Stimulated activated CD4-positive, alpha-beta T cell treated with anti-CD3 and anti-CD28 coated beads, Interleukin-15, amount 100 ng/mL, for 48 hours (primary cell): ENCODE measurements at places on chromosomes 5 and 9.

DNA sequence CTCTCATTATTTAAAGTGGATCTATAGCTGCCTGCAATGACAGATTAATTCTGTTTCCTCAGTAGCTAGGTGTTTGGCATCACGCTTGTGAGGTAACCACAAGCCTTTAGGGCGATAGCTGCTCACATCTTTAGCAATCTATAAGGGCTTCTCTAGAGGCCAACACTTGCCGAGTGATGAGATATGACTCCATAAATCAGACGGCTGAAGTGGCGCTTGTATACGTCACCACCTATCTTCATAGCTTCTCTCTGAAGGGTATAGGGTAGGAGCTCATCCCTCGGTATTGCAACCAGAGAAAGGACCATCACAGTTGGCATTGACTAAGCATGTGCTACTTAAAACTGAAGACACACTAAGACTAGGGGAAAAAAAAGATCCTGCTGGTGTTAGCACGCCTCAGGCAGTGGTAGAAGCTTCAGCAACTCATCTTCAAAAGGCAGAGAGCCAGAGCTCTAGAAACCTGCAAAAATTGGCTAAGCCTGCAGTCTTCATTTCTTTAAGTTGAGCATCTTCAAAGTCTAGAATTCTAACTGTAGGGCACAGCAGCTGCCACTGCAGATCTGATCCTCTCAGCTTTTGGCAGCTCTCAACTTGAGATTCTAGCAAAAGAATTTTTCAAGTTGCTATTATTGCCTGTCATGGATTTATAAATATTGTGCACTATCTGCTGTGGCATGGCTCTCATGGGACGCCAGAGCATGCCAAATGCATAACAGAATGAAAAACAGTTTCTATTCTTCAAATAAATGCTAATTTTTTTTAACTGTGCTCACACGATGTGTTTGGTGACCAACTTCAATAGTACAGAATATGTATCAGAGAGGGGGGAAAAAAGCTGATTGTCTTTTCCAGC is 37.5 kb downstream of the PSMB7 start:
- DNase-seq, result no peak

DNA sequence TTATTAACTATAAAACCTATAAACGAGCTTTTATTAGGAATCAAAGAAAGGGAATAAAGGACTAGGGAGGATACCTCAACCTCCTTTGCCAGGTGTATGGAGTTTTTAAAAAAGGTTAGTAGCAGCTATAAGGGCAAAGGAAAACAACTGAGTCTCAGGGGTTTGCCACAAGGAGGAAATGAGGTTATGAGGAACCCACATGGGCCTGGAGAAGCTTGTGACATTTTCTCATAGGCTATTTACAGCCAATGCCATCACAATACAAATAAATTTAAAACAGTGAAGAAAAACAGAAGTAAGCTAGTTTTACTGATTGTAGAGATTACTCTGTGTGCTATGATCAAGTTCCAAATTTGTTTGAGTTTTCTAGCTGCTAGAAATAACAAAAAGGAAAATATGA is 92.6 kb downstream of the CDKN2A start:
- DNase-seq, result no peak

- DNase-seq, result no peak
Measured at GRCh38 chr5:1314564-1314982, 19.7 kb upstream of the TERT start.

- DNase-seq, result no peak
Measured at GRCh38 chr5:142572006-142572405, 113.9 kb downstream of the FGF1 start.

- DNase-seq, result no peak
Measured at GRCh38 chr5:110757118-110757729, 18.4 kb downstream of the SLC25A46 start.

DNA sequence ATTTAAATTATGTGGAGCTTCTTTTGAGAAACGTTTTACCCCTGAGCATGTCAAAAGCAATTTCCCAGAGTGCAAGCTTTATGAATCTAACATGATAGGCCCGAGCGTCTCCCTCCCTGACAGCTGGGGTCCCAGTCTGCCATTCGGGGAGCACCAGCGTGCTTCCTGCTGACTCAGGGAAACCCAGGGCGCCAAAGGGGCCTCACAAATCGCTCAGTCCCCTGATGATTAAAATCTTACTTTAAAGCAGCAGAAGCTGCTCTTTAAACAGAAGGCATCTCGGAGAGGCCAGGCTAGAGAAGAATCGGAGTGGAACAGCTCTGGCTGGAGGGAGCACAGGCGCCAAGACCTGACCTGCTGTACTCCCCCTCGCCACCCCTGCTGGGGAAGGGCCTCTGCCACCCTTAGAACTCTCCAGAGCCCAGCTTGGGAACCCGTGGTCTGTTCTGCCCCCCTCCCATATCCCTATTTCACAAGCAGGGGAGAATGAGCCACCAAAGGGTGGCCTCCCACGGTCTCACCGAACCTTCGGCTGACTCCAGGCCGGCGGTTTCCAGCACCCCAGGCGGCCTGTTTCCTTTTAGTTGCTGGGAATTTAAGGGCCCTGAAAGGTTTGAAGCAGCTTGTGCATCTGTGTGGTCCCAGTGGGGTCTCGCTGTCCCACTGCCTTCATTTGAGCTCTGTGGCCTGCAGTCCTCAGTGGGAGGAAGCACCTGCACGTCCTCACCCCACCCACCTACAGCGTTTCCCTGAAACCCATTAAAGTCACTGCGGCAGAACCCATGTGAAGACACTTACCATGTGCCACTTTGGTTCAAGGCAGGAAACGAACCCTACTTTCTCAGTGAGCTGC is 147.6 kb downstream of the COL23A1 start:
- DNase-seq, result no peak

- no peak for DNase-seq
Measured at GRCh38 chr9:134630393-134630790, 11.2 kb upstream of the COL5A1 start.

GRCh38 chr5:160390787-160391696 is 8.8 kb downstream of the FAM200C start:
- no peak for DNase-seq

- DNase-seq, result no peak
Measured at GRCh38 chr5:59569608-59570334, 323.8 kb downstream of the PDE4D start.

GRCh38 chr5:32936329-32936728 is 225.2 kb downstream of the NPR3 start:
- DNase-seq, result no peak

GRCh38 chr9:124725068-124725452 is 46.1 kb downstream of the NR6A1 start:
- no peak for DNase-seq

GRCh38 chr9:95459851-95460517 is 56.8 kb downstream of the PTCH1 start:
- DNase-seq, result no peak

GRCh38 chr9:137156567-137157375 is 13.1 kb downstream of the LRRC26 start:
- DNase-seq, result peak; percentile 55

DNA sequence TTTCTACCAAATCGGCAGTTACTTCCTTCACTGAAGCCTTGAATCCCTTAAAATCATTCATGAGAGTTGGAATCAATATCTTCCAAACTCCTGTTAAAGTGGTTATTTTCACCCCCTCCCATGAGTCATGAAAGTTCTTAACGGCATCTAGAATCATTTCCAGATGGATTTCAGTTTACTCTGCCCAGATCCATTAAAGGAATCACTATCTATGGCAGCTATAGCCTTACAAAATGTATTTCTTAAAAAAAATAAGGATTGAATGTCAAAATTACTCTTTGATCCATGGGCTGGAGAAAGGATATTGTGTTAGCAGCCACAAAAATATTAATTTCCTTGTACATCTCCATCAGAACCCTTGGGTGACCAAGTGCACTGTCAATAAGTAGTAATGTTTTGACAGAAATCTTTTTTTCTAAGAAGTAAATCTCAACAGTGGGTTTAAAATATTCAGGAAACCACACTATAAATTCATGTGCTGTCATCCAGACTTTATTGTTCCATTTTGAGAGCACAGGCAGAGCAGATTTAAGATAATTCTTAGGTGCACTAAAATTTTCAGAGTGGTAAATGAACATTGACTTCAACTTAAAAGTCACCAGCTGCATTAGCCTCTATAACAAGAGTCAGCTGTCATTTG is 767.7 kb downstream of the DTWD2 start:
- no peak for DNase-seq

DNA sequence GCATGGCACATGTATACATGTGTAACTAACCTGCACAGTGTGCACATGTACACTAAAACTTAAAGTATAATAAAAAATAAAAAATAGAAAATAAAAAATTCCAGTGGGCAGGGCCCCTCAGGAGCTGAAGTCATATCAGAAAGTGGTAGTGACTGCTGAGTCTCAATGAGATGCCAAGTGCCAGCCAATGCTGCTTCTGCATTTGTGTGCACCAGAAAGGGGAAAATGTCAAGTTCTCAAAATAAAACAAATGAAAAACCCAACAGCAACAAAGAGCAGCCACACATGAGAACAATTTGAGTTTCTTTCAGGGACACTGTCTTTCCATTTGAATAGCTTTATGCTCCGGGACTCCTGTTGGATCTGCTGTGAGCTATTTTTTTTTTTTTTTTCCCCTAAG is 117.2 kb upstream of the CCDC112 start:
- no peak for DNase-seq

- DNase-seq, result no peak
Measured at GRCh38 chr5:128778474-128778873, 186.8 kb upstream of the SLC27A6 start.

DNA sequence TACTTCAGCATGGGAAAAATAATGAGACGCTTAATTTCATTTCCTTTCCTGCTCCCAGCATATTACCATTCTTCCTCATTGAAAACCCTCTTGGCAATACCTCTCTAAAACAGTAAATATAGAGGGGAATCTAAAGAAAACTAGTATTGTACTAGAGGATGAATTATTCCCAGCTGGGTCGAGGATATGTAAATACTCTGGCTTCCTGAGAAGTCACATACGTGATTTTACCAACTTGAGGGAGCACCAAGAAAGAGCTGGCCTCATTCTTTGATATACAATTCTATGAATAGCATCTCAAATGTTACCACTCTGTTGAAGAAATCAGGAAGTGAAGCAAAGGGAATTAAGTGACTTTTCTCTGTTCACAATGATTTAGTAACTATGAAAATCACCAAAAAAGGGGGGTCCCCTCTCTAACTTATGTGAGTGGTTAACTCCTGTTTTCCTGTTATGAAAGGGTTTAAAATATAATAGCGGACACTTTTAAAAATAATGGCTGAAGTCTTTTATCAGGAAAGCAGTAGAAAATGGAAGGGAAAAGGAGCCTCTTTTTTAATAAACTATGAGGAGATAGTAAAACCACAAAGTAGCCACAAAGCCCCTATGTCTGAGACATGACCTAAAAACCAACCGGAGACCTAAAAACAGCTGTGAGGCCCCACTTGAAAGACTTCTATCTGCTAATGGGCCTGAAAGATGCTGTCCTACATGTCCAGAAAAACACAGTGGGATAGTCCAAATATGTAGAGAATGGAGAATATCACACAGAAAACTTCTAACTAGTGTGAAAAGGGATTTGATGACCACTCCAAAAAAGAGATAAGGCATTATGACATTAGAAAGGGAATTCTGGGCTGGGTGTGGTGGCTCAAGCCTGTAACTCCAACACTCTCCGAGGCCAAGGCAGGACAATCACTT is 42.6 kb downstream of the LPAR1 start:
- DNase-seq, result no peak

GRCh38 chr5:28580616-28581015 is 1542.2 kb upstream of the CDH9 start:
- DNase-seq, result no peak

GRCh38 chr5:150411245-150411979 is 1.3 kb downstream of the CD74 start:
- DNase-seq, result peak; percentile 61

DNA sequence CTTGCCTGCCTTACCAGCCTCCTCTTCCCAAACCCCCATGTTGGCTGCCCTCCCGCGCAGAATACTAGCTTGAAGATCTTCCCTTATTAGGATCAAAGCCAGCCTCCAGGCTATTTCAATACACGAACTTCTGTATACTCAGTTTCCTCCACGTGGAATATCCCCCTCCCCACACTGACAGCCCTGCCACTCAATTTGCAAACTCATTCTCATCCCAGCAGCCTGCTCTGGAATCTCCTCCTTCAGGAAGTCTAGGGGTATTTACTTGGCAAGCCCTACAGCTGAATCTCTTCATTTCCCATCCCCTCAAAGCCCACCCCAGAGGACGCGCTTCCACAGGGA is 157.0 kb upstream of the SMIM23 start:
- DNase-seq, result no peak

- DNase-seq, result peak; percentile 12
Measured at GRCh38 chr5:54959673-54960418, 25.5 kb downstream of the ESM1 start.

GRCh38 chr5:137491121-137491520 is 8.0 kb downstream of the SPOCK1 start:
- no peak for DNase-seq

DNA sequence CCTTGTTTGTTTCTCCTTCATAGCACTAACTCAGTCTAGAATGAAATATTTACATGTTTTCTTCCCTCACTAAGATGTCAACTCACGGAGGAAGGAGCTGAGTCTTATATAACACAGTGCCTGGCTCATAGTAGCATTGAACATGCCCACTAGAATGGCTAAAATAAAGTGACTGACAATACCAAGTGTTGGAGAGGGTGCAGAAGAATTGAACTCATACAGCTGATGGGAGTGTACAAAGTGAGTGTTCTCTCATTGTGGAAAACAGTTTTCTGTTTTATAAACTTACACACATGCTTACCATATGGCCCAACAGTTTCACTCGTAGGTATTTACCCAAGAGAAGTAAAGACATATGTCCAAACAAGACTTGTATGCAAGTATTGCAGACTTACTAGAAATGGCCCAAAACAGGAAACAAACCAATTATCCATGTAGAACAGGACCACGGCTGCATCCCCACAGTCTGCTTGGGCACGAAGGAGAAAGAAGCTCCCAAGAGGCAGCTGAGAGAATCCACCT is 87.5 kb downstream of the PPARGC1B start:
- DNase-seq, result no peak

DNA sequence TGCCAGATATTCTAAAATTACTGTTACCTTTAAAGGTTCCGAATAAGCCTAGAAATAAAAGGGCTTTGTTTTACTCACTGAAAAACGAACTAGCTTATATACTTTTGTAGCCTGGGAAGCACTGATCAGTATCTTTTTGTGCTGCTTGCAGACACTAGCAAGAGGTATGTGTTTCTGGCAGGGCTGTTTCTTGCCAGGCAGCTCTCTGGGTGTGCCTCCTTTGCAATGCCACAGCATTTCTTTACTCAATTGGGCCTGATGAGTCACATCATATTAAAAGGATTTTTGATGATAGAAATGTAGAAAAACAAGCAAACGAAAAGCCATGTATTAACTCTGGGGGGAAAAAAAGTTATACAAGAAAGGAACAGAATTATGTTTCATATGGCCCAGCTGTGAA is 35.6 kb downstream of the CD180 start:
- no peak for DNase-seq

GRCh38 chr5:159053216-159053615 is 46.5 kb downstream of the EBF1 start:
- DNase-seq, result no peak

DNA sequence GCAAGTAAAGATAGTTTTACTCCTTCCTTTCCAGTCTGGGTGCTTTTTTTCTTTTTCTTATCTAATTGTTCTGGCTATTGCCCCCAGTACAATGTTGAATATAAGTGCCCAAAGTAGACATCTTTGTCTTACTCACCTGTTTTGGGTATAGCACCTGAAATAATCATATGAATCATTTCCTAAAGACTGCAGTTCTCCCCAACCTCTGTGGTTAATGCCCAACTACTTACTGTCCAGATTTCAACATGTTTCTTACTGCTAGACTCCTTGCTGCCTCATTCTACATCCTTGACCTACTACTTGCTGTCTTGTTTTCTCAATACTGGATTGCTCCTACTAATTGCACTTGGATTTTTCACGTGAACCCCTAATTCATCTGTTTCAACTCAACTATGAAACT is 8.8 kb upstream of the HSDL2 start:
- no peak for DNase-seq
